Gastroesophageal sphincter (tissue), 4 donors: ENCODE measurements at places on chromosomes 7 and 10.
A peak's percentile ranks its signal among the peaks of the same experiment; 100 is the strongest.

DNA sequence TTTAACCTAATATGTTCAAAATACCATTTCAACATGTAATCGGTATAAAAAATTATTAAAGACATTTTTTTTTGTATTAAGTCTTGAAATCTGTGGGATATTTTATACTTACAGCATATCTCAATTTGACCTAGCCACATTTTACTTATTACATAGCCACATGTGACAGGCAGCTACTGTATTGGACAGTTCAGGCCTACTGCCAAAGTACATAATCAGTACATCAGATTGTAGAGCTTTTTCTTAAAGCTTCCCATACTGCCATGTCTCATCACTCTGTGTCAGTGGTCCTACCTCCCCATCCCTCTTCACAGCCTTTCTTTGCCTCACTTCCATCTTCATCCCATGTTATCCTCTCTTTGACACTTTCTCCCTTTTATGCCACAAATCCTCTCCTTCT is 43.0 kb downstream of the LOXL4 start:
- ATAC-seq, result no peak

DNA sequence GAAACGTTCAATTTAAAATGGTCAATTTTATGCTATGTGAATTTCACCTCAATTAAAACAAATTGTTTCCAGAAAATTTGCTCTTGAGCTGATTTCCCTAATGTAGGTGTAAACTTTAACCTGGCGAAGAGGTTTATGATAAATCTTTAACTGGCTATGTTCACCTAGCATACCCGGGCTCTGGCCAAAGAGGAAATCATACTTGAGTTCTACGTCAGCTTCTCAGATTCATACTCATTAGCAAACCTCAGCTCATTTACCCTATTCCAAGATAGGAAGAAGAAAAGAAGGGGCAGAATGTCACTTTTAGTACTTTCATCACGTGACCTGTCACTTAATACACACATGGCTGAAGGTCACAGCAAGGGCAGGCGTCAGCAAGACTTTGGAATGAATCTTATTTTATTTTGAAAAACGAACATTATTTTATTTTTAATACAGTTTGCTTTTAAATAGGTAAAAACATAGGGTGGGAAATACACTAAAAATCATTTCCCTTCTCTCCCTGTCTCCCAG is 97.0 kb downstream of the ABLIM1 start:
- no peak for ATAC-seq

GRCh38 chr7:121604627-121605316 is 208.7 kb upstream of the FAM3C start:
- peak; percentile 53 for ATAC-seq

- peak; percentile 26 for ATAC-seq
These were observed 174.5 kb upstream of the PPP2R2D start for GRCh38 chr10:131726076-131726880.

GRCh38 chr7:127447326-127447945 is 54.9 kb upstream of the ZNF800 start:
- no peak for ATAC-seq

- ATAC-seq, result peak; percentile 62
These were observed 12.5 kb downstream of the SFRP5 start for GRCh38 chr10:97759158-97759887.

GRCh38 chr10:117374506-117375359 is 507 bp downstream of the PDZD8 start:
- ATAC-seq, result peak; percentile 50

DNA sequence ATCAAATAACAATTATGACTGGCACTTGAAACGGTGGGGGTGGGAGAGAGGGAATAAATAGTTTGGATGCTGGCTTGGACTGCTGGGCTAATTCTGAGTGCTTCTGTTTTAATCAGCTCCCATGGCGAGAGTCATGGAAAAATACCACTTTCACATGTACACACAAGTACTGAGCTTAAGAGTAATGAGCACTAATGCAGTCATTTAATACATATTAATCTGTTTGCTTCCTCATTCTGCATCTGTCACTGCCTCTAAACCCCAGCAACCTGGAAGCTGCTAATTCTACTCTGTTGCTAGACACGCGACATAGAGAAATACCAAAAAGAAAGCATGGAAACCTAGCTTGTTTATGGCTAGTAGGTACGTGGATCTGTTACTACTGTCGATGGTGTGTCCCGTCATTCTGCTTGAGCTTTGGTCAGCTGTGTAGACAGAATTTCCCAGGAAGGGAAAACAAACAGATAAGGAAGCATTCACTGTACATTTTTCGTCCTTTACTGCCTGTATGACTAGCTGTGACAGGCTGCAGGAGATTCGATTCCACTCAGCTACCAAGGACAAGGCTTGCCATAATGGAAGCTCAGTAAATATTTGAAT is 238.8 kb downstream of the BAMBI start:
- no peak for ATAC-seq

DNA sequence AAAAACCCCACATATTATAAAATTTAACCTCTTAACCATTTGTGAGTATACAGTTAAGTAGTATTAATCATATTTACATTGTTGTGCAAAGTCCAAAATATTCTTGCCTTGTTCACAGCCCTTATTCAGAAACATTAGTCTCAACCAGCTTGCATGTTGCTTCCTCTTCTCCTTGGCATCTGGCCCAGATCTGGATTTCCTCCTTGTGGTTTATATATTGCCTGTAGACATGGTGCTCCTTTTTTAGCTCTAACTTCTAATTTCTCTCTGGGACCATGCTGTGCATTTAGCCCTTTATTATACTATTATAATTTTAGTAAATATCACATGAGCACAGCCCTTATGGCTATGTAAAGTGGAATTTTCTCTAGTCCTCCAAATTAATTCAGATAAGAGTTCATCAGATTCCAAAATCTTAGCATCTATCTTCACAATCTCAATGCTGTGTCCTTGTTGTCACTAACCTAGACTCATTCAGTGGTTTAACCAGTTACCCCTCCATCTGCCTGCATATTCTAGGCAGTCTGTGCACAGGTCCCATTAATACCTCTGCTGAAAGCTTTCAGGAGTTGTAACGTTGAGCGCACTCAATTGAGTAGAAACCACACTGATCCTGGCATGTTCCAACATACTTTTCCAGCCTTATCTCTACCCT is 7.9 kb downstream of the CPED1 start:
- ATAC-seq, result peak; percentile 34

- ATAC-seq, result no peak
These were observed 59.1 kb downstream of the ELFN1 start for GRCh38 chr7:1729183-1729582.

- no peak for ATAC-seq
These were observed 99.6 kb downstream of the CHST15 start for GRCh38 chr10:123993534-123994416.

DNA sequence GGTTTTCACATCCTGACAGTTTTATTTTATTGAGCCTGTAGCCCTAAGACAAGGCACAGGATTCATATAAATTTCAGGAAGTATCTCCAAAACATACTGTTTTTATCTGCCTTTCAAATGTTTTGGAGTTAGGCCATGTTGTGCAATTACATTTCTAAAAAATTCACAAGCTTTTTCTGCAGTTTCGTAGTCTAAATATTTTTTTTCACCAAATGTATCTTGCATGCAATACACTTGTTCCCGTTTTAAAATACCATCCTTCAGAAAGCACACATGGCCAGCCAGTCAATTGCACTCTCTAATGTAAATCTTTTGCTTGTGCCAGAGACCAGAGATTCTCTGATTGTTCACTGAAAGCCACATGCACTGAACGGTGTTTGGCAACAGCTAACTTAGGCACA is 161.5 kb upstream of the PRKCQ start:
- ATAC-seq, result no peak

DNA sequence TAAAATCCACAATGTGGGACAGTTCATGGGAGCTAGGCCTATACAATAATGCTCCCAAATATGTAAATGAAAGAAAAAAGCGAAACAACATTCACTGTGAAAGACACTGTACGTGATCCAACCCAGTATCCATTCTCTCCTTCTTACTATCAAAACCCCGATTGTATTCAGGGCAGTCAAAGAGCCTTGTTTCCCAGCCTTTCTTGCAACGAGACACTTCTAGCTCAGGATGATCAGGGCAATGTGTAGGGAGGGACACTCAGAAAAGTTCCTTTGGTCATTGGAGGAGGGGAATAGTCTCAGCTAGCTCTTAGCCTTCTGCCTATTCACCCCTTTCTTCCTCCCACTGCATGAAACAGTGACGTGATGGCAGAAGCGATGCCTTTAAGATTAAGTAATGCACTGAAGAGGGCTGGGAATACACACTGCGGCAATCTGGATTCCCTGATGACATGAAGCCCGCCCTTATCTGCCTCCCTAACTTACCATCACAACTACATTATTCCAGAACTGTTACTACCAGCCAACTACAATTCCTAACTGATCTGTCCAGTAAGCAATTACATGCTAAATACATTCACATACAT is 27.3 kb downstream of the UBE2H start:
- ATAC-seq, result peak; percentile 73

DNA sequence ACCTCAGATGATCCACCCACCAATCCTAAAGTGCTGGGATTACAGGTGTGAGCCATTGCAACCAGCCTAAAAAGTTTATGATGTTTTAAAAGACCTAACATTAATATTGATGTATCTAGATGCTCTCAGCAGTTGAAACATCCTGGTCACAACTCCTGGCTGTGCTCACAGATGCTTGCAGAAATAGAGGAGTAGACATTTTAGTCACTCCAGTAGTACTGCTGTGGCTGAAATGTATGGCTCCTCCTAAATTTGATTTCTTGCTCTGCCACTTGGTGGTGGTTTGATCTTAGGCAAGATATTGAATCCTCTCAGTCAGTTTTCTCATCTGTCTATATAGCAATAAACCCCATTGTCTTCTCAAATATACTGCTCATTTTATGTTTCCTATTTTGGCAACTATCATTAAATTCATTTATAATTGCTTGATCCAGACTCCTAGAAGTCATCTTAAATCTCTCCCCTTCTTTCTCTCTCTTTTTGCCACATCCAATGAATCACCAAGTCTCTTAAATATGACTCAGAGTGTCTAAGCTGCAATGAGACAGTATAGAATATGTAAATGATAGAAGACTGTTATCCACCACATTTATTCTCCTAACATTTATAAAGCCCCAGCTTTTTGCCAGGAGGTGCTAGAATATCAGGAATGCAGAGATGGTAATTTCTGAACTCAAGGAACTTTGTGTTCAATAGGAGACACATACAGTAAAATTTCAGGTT is 78.1 kb upstream of the NRBF2 start:
- ATAC-seq, result no peak

DNA sequence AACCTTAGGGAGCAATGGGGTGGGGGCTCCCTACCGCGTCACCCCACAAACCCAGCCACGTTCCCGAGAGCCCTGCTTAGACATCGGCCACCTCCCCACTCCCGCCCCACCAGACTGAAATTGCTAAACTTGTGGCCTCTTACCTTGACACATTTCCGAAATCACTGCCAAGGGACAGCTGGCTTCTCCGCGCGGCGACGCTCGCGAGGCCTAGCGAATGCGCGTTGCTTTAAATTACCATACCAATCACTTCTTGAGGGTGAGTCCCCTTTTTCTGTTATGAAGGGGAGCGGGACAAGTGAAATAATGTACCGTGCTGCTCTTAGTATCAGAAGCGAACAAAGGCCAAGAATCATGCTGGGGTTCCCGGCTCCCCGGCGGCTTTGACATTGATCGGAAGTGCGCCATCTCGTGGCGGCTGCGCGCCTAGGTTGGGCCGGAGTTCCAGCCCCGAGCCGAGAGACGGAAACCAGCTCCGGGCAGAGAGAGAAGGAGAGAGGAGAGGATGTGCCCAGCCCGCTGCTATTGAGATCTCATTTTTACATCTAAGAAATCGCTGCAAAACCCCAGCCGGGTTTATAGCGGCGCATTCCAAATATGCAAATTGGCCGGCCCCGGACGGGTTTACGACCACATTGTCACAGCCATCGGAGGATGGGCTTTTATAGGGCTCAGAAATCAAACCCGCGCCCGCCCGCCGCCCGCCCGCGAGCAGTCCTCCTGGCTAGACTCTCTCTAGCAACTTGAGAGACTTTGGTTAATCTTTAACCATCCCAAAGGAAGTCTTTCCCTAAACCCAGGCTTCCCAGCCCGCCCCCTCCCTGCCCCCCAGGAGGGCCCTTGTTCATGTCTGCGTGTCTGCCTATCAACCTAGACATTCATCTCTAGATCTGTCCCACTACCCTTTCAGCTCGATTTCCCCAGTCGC is 5.3 kb downstream of the HOXA11 start:
- ATAC-seq, result peak; percentile 57

- no peak for ATAC-seq
These were observed 106.4 kb downstream of the TAX1BP1 start for GRCh38 chr7:27846388-27846787.

GRCh38 chr10:77899080-77899477 is 27.5 kb downstream of the DLG5 start:
- ATAC-seq, result no peak
